ENCODE measurements at places on chromosomes 5 and 9. TPM values are rescaled to one million over a fixed set of nuclear protein-coding genes. Genes with fewer than 3 reads are reported as not detected.

Gene ACTBL2
- not detected for total RNA-seq

Gene PDE6A
- not detected for total RNA-seq

- H3K36me3 ChIP-seq = no peaks in the 10 kb centered on the region
- no peak for DNase-seq
- H3K4me1 ChIP-seq = no peaks in the 10 kb centered on the region
- H3K27ac ChIP-seq = no peak overlapping the region
Measured at GRCh38 chr5:74895906-74896305, 29.7 kb upstream of the FAM169A start.

DNA sequence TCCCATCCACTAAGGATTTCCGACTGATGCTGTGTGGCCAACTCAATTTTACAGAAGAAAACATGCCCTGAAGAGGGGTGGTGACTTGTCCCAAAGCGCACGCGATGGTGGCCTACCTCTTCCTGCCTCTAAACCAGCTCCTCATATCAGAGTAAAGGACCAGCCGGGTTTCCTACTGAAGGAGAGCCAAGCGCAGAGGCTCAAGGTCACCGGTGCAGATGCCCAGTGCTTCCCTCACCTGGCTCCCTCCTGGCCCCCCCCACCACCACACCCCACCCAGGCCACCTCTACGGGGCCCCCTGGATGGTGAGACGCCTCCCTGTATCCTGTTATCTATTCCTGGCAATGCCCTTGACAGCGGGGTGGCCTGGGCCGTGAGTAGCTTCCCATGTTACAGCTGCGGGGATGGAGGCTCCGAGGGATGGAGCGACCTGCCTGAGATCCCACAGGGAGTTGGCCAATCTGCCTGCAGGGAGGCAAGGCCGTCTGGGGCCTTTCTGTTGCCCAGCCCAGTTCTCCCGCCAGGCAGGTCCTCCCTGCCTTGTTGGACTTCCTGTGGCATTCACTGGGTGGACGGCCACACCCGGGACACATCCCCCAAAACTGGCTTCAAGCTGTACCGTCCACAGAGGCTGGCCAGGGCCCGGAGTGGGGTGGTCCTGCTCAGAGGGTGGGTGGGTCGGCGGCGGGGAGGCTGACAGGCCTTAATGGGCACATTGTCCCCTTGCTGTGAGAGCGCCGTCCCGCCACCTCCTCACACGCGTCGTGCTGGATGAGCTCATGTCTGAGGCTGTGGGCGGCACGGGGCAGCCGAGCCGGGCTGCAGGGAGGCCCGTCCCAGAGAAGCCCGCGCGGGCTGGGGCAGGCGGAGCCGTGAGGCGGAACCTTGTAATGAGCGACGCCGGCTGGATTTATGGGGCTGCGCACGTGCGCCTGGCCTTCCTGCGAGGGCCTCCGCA is 72.5 kb downstream of the MACROH2A1 start:
- H3K4me1 ChIP-seq = peaks cover 8% of the 10 kb centered on the region
- no peak for DNase-seq
- no peak overlapping the region for H3K4me3 ChIP-seq
- no peak overlapping the region for H3K27ac ChIP-seq
- no peaks in the 10 kb centered on the region for H3K36me3 ChIP-seq
- H3K27me3 ChIP-seq = no peaks in the 10 kb centered on the region

- no peak overlapping the region for H3K27ac ChIP-seq
- H3K27me3 ChIP-seq = no peaks in the 10 kb centered on the region
Measured at GRCh38 chr9:110850401-110851135, 182.0 kb downstream of the MUSK start.
